ENCODE measurements at places on chromosomes 3 and 15.
A peak's percentile ranks its signal among the peaks of the same experiment; 100 is the strongest.

DNA sequence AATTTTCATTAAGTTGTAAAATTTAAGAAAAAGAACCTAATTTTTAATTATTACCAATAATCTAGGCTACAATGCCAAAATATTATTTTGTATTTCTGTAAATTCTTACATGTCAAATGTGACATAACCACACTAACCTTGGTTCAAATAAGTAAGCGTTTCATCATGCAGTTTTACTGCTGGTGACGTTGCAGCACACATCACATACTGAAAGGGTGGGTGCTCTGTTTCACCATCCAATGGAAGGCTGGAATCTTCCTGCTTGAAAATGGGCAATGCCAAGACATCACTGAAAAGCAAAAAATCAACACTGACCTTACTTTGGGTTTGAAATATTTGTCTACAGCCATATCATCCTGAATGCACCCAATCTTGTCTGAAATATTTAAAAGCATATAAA is 14.8 kb downstream of the UBP1 start:
- DNase-seq: no peak

- DNase-seq: no peak
Measured at GRCh38 chr3:98232489-98232888, 31.6 kb upstream of the OR5H6 start.

DNA sequence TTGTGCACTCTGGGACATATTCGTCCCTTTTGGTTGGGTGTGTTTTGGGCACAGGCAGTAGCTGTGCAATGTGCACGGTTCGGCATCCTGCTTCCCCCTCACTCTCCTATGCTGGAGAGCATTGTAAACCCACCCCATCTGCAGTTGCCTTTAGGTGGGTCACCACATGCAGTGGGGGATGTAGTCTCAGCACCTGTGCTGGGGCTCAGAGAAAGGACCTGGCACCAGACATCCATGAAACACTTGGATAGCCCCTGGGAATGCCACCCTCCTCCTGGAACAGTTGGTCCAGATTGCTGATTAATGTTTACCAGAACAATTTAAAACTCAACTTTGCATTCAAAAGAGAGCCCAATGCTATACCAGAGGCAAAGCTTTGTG is 123.9 kb upstream of the MEF2A start:
- no peak for DNase-seq

DNA sequence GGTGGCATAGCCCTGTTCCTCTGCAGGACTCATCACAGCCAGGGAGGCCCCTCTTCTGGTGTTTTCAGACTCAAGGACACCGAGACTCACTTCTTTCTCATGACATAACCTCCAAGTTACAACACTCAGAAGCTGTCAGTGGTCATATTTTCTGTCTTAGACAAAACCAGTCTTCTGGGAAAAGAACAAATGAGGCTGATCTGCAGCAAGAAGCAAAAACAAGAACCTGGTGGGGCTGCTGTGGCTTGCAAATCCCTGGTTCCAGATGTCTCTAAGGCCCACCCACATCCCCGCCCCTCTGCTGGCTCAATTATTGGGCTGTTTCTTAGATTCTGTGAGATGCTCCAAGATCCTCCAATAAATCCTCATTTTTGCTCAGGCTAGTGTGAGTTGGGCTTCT is 16.6 kb upstream of the LOXL1 start:
- DNase-seq: no peak

GRCh38 chr3:157508461-157508860 is 5.2 kb upstream of the VEPH1 start:
- DNase-seq: no peak

DNA sequence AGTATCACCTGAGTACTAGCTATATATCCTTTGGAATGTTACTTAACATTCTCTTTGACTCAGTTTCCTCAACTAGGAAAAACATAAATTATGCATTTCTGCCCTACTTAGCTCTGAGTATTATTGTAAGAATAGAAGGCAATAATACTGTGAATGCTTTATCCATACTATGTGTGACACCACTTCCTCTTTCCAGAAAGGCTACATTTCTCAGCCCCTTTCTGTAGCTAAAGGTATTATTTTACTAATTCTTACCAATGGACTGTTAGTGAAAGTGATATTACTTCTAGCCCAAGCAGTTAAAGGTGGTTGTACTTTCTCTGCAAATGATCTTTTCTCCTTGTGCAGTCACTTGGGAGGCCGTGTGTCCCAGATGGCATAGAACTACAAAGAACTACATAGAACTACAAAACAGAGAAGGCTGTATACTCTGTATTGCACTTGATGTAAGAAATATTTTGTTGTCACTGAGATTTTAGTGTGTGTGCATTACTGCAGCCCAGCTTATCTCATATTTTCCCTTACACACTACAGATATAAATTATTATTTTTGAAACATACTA is 35.1 kb downstream of the MYH15 start:
- DNase-seq: no peak

DNA sequence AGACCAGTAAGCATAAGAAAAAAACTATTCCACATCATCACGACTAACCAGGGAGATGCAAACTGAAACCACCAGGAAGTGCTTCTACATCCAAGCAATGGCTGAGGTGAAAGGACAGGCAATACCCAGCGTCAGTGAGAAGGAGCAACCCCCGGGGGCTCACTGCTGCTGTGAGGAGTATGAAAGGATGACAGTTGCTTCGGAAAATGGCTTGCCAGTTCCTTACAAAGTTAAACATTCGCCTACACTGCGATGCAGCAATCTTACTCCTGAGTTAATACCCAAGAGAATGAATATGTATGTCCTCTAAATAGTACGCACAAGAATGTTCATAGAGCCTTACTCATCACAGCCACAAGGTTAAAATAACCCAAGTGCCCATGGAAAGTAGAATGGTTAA is 13.3 kb upstream of the PLXNA1 start:
- no peak for DNase-seq

- no peak for DNase-seq
Measured at GRCh38 chr3:130916507-130917167, 22.8 kb downstream of the ATP2C1 start.

- DNase-seq: no peak
Measured at GRCh38 chr3:50010959-50011358, 71.0 kb downstream of the RBM6 start.

GRCh38 chr3:43736558-43737440 is 46.1 kb downstream of the ABHD5 start:
- DNase-seq: no peak

DNA sequence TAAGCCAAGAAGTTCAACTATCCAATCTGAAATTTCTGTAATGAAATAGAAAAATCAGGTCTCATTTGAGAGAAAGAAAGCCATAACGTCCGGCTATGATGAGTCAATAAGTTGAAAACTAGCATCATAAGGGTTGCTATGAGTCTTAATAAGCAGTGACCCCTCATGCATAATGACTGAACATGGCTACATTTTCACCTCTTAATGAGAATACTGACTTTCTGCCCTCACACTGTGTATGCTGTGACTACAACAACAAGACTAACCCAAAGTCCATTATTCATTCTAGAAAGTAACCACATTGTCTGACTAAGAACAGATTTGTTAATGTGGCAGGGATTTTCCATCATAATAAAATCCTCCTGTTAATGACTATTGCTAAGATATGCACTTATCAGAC is 884.0 kb upstream of the CADM2 start:
- no peak for DNase-seq

- DNase-seq: no peak
Measured at GRCh38 chr3:36678216-36679013, 85.9 kb downstream of the DCLK3 start.

DNA sequence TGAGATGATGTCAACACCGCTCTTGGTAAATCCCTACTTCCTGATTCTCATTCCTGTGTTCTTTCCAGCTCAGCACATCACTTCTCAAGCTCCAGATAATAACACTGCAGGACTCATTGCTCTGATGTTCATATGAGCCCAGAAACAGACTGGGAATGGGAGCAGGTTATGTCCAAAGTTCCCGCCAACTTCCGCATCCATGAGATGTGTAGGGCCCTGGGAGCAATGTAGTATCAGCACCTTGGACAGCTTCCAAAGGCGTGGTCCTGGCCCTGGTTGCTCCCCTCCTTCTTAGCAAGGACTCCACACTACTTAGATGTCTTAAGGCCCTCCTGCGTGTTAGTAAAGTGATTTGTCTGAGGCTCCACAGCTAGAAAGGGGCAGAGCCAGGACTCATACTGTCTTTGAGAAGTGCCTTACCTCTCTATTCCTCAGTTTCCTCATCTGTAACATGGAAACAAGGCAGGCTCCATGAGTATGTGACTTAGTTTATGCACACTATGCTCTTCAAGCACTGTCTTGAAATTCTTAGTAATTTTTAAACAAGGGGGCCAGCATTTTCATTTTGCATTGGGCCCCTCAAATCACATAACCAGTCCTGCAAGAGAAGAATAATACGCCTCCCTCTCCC is 27.9 kb upstream of the SLC6A1 start:
- DNase-seq: no peak

DNA sequence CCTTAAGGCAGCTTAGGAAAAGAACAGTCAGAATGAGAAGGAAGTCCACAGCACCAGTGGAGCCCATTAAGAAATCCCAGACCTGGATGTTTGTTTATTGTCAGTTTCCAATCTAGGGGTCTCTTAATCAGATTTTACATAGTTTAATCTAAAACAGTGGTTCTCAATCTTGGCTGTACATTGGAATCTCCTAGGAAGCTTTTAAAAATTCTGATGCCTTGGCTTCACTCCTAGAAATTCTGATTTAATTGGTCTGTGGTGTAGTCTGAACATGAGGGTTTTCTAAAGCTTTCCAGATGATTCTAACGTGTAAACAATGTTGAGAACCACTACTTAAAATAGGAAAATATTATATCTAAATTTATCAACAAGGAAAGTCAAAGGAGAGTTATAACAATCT is 56.6 kb upstream of the SPRED1 start:
- peak; percentile 24 for DNase-seq

- no peak for DNase-seq
Measured at GRCh38 chr3:125462722-125463299, 57.2 kb downstream of the SNX4 start.

GRCh38 chr3:124557433-124558232 is 172.6 kb upstream of the UMPS start:
- DNase-seq: no peak

- no peak for DNase-seq
Measured at GRCh38 chr3:55678546-55679216, 191.6 kb upstream of the WNT5A start.

DNA sequence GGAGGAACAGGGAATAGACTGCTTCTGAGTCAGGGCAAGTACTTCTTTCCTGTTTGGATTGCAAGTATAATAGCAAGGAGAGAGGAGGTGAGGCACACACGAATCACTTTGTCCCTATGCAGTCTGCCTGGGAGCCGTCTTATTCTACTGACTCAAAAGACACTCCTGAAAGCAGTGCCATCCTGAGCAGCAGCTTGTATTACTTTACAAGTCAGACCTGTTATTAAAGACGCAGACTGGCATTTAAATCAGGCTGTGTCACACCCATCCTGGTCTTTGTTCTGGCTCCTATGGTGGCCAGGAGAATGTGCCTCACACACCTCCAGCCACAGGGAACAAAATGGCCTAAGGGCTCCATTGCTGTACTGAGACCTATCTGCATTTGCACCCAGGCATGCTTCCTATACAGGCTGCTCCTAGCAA is 17.9 kb upstream of the SQOR start:
- no peak for DNase-seq

DNA sequence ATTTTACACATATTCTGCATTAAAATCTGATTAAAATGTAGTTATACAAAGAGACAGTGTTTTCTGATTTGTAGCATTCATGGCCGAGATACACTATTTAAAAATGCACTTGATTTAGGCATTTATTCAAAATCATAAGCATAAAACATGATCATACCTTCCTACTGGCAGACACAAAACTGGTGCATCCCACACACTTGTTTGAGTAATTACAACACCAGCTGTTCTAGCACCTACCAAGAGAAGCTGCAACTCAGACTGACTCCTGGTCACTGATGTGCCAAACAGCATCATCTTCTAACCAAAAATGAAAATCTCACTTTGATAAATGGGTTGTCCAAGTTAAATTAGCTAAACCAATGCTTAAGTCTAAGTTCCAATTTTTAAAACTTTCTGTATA is 262.7 kb upstream of the NSMCE3 start:
- no peak for DNase-seq

- DNase-seq: no peak
Measured at GRCh38 chr3:195028877-195029606, 241.9 kb downstream of the XXYLT1 start.

DNA sequence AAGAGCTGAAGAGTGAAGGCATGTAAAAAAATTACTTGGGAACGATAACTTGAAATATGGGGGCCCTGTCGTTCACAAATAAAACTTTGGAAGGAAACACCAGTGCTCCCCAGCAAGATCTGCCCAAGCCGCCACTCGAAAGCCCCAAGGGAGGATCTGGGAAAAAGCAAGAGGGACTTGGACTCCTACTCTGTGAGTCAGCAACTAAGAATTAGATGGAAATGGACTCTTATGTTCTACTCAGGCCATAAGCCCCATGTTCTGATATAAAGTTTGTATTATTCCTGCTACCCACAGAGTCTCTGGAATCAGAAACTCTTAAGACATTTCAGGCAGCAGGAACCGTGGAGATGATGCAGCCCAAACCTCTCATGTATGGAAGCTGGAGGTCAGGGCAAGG is 75.7 kb downstream of the ITGB5 start:
- DNase-seq: no peak

GRCh38 chr3:99509224-99509623 is 129.2 kb upstream of the COL8A1 start:
- DNase-seq: peak; percentile 54

GRCh38 chr15:58393241-58393662 is 38.5 kb upstream of the LIPC start:
- DNase-seq: no peak

GRCh38 chr3:56706629-56707028 is 23.6 kb upstream of the TASOR start:
- DNase-seq: no peak

- DNase-seq: peak; percentile 50
Measured at GRCh38 chr3:177554895-177555759, 357.8 kb upstream of the TBL1XR1 start.

GRCh38 chr15:95872366-95872771 is 458.1 kb upstream of the NR2F2 start:
- no peak for DNase-seq

- DNase-seq: no peak
Measured at GRCh38 chr3:60399292-60399691, 852.0 kb downstream of the FHIT start.

- no peak for DNase-seq
Measured at GRCh38 chr3:171875923-171876412, 32.8 kb downstream of the TMEM212 start.

GRCh38 chr3:143441516-143442171 is 322.1 kb downstream of the CHST2 start:
- DNase-seq: no peak

DNA sequence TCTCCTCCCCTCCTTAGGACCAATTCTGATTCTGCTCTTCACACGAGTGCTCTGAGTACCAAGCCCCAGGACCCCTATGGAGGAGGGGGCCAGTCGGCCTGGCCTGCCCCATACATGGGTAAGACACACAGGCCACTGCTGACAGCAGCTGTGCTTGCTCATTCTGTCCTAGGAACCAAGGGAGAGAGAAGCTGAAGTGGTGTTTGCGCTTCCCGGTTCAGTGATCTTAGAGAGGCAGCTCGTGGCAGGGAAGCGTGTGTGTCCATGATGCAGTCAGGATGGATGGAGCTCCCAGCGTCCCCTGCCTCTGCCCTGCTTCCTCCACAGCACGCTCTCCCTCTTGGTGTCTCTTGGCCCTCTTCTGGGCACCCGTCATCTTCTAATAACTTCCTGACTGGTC is 77.6 kb downstream of the CRTC3 start:
- no peak for DNase-seq

GRCh38 chr3:7195934-7196333 is 335.0 kb downstream of the GRM7 start:
- DNase-seq: no peak

- no peak for DNase-seq
Measured at GRCh38 chr3:170862618-170863374, 7.2 kb downstream of the RPL22L1 start.
